ENCODE measurements at places on chromosomes 12 and 14.

DNA sequence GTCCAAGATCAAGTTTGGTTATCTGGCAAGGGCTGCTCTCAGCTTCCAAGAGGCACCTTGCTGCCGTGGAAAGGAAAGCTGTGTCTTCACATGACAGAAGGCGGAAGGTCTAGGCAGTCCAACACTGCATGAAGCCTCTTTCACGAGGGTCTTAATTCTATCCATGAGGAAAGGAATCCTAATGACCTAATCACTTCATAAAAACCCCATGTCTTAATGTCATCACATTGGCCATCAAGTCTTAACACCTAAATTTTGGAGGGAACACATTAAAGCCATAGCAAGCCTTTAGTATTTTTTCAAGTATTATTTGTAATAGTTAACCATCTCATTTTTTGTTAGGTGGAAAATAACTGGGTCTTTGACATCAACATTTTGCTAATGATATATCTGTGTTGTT lies 858.3 kb downstream of the FLRT2 start:
- DNase-seq, result no peak

- no peak for DNase-seq
Measured at GRCh38 chr14:85873006-85873405, 343.1 kb downstream of the FLRT2 start.

- no peak for DNase-seq
Measured at GRCh38 chr14:57290751-57291150, 22.0 kb downstream of the AP5M1 start.

DNA sequence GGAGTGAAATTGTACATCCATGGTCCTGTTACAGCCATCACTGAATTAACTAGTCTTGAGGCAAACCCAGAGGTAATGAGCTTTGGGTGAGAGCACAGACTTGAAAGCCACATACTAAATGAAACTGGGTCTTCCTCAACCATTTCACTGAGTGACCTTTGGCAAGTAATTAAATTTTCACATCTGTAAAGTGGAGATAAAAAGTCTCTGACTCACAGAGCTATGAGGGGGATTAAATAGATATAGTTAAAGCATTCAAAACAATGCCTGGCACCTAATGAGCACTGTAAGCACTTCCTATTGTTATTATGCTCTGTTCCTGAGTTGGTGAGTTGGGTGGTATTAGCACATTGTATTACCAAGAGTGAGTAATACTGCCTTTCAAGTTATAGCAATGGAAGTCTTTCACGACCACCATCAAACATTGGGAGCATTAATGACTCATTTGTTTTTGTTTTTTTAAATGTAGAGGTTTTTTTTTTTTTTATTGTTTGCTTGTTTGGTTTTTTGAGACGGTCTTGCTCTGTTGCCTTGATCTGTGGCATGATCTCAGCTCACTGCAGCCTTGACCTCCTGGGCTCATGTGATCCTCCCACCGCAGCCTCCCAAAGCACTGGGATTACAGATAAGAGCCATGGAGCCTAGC lies 12.5 kb upstream of the STRN3 start:
- DNase-seq, result no peak

DNA sequence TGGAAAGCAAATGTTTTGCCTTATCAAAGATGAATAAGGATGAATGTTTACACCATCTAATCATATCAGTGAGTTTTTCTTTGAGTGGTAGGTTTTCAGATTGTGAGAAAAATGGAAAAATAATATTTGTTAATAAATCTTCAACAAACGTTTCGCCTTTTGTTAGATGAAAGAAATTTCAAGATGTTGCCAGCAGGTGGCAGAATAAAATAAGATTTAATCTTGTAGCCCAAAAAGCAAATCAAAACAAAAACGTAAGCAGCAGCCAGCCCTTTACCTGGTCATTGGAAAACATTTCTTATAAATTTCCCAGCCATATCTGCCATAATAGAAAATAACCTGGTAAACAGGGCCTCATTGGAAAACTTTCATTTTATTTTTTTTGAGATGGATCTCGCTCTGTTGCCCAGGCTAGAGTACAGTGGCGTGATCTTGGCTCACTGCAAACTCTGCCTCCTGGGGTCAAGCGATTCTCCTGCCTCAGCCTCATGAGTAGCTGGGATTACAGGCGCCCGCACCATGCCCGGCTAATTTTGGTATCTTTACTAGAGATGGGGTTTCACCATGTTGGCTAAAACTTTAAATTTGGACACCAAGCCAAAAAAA lies 15.4 kb upstream of the TMEM120B start:
- DNase-seq, result no peak

DNA sequence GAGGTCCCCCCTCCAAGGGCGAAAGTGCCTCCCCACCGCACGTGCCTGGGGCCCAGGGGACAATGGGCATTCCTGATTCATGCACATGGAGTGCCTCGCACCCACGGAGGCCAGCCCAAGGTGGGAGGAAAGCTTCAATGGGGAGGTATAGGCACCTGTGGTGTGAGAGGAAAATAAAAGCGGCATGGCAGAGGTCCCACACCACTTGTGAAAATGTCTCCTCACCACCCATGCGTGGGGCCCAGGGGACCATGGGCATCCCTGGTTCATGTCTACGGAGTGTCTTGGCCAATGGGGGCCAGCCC lies 384.7 kb downstream of the ALG10 start:
- DNase-seq, result no peak

DNA sequence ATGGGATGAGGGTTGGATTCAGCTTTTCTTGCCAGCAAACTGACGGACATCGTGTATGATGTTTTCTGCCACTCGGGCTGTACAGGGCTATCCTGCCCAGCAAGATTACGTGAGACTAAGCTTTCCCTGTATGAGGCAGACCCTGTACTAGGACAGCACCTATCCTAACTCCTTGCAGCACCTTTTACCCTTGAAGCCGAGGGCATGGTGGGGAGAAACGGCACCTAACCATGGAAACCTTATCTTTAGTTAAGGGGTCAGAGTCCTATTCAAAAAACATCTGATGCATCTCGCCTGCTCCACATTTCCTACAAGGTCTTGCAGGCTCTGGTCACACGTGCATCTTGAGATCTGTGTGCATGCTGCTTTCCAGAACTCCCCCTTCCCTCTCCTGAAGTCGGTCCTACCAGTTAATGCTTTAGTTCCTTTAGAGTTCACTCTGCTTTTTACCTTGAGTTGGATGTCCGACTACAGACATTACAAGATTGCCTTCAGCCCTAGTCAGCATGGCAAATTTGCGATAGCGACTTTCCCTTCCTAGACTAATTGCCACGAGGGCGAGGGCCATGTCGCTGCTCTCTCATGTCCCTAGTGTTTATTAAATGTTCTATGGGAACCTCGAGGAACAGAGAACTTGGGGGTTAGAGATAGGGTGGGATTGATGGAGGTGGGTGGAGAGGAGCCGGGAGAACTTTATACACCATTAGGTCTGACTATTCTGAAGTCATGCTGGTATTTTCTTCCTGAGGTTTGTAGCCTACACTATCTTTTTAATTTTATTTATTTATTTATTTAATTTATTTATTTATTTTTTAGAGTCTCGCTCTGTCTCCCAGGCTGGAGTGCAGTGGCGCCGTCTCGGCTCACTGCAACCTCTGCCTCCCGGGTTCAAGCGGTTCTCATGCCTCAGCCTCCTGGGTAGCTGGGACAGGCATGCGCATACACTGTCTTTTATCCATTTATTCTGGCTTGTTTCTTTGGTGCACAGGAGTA lies 6.6 kb downstream of the RAN start:
- DNase-seq, result no peak

GRCh38 chr12:117830471-117830870 lies 138.3 kb downstream of the KSR2 start:
- DNase-seq, result no peak

DNA sequence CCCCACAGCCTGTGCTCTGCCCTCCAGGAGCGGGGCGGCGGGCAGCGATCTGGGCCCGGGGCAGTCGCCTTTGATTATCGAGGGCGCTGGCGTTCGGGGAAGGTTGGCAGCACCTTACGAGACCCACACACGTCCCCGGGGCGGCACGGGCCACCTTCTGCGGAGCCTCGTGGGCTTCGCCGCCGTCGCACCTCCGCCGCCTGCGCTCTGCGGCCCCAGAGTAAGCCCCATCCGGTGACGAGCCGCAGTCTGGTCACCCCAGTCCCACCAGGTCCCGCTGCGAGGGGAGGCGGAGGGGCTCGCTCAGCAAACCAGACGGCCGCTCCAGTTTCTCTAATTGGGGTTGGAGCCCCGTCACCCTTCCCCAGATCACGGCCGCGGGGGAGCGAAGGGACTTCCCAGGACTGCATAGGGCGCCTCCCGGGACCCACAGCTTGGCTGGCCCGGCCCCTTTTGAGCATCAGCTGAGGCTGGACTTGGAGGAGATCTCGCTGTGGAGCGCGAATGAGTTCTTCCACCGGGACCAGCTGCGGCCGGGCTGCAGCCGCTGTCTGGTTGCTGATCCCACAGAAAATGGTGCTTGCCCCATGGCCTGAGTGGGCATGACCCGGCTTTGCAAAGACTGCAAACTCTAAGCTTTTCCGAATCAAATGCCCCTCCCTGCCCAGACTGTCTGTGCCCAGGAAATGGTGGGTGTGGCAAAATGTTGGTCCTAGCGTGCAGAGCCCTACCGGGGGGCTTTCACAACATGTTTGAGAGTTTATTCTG lies 560 bp downstream of the LGALS3 start:
- DNase-seq, result no peak
